Muscle of back (tissue), 13 donors: ENCODE measurements at places on chromosomes 1 and 21.

DNA sequence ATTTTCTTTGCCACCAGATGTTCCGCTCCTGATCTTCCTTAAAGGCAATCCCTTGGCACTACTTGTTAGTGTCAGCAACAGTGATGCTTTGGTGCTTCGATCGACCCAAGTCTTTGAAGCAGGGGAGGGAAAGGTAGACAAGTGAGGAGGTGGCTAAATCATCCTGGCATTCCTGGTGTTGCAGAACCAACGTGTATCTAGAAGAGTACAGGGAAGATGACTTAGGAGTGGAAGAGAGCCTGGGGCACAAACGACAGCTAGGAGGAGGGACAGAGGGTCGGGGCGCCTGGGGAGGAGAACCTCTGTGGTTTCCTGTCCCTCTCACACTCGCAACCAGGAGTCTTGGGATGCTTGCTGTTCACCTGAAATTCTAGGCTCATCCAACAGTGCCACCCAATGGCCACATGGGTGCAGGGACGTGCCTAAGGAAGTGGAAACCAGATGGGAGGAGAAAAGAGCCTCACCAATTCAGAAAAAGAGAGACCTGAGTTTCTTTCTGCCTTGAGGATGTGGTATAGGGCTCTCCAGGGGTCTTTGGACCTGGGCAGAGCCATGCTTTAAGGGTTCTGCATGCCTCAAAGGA, 9.5 kb upstream of the KCNA2 start:
- peak; percentile 18 for DNase-seq

- no peak for DNase-seq
Observed at GRCh38 chr1:80445033-80445432, 1355.7 kb upstream of the ADGRL2 start.

GRCh38 chr21:29797155-29797554, 142.6 kb downstream of the GRIK1 start:
- no peak for DNase-seq

GRCh38 chr1:192159781-192160180, 1.5 kb downstream of the RGS18 start:
- DNase-seq = no peak

DNA sequence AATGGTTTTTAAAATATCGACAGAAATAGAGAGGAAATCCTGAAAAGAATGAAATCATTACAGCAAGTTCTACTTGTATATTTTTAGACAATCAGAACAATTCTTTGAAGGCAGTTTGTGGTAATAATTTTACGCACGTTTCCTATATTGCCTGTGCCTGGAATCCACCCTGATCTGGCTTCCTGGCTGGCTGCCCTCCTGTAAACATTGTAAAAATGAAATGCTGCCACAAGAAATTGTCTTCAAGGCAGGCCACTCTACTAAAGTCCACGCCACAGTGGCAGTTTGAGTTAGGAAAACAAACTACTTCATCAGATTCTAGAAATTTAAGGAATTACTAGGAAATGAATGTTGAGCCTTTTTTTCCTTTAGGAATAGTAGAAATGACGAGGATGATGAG, 454.5 kb upstream of the NR5A2 start:
- no peak for DNase-seq

- no peak for DNase-seq
Observed at GRCh38 chr1:173545688-173546087, 57.2 kb downstream of the SLC9C2 start.
